ENCODE measurements at places on chromosomes 5 and 9. TPM values are rescaled to one million over a fixed set of nuclear protein-coding genes. Genes with fewer than 3 reads are reported as not detected.

The GABRA1 gene
- total RNA-seq = not detected

GRCh38 chr5:154523104-154523503, 45.1 kb upstream of the HAND1 start:
- DNase-seq = peak; percentile 51

GRCh38 chr5:160287378-160288051, 24.8 kb downstream of the CCNJL start:
- peak; percentile 61 for DNase-seq

DNA sequence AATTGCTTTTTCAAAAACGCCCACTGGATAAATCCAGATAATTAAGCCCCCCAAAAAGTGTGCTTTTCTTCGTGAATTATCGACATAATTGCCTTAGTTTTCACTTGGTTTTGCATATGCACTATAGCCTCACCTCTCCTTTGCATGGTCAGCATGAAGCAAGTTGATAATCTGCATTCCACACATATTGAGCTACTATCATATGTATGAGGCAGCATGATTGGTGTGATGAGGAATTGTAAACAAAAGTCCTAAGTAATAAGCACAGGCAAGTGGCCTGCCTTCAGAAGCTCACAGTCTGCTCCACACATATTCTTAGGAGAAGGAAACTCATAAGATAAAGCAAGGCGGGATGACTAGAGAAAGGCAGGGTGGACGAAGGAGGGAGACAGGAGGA, 33.8 kb downstream of the MED10 start:
- DNase-seq = no peak

DNA sequence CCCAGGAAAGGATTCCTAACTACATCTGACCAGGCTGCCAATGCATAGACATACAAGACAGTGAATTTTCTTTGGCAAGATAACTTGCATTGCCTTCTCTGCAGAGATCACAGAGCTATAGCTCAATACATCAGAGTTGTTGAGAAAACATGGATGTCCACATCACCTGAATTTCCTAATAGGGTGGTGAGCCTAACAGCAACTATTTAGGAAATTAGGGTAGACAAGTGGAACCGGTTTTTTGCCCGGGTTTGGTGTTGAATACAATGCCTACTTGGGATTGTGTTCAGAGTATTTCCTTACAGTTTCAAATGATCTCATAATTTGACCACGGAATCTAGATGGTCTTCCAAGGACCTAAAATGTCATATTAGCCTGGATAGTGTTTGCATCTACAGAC, 262.7 kb downstream of the KIF4B start:
- no peak for DNase-seq

The DEPDC1B gene
- total RNA-seq = 0.99 TPM

DNA sequence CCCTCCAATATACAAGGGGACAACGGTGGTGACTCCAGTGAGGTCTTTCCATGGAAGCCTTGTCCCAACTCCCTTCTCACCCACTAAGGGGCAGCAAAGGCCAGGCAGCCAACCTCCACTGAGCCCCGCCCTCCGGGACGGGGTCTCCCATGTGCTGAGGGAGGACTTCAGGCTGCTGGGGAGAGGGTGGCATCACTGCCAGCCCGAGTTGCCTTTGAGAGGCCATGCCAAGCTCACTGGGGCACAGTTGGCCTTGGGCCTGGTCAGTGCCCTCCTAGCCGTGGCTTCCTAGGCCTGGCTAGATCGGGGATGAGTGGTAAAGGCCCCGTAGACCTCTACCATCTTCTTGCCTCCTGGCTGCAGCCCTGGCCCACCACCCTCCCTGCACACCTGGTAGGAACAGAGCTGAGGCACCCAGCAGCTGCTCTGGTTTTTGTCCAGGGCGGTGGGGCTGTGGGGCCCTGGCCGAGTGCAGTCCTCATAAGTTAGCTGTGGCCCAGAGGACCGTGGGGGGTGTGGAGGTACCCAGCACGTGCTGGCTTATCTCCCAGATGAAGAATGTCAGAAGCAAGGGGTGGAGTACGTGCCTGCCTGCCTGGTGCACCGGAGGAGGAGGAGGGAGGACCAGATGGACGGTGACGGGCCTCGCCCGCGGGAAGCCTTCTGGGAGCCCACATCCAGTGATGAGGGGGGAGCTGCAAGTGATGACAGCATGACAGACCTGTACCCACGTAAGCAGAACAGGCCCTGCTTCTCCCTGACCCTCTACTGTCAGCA, 3.2 kb downstream of the SURF2 start:
- DNase-seq = peak; percentile 31

DNA sequence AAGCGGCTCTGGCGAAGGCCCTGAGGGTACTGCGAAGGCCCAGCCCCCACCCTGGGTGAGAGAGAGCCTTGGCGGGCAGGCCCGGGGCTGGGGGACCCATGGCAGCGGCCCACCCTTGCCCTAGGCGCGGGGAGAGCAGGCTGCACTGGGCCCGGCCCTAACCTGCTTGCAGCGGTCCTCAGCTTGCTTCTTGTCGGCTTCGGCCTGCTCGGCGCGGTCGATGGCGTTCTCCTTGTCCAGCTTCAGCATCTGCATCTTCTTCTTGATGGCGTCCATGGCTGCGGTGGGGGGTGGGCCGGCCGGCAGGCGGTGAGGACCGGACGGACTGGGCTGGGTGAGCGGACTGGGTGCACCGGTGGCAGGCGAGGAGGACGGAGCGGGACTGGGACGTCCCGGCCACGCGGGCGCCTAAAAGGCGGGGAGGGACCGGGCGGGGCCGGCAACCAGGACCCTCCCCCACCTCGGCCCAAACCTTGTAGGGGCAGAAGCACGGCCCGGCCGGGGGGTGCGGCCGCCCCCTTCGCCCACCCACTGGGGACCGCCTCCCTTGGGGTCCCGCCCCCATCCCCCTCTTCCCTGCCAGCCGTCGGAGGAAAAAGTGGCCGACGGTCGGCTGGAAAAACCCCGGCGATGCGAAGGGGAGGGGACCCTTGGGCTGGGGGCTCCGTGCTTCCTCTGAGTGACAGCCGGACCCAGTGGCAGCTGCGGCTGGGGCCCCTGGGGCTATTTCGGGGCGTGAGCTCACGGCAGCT, at the start of gene TPM2:
TPM2 (minus strand) TSS at position 384 of the 752 bp plus-strand sequence; CDS start at position 276, 108 bp downstream.
- no peak for DNase-seq

The KIF4B gene
- not detected for total RNA-seq

DNA sequence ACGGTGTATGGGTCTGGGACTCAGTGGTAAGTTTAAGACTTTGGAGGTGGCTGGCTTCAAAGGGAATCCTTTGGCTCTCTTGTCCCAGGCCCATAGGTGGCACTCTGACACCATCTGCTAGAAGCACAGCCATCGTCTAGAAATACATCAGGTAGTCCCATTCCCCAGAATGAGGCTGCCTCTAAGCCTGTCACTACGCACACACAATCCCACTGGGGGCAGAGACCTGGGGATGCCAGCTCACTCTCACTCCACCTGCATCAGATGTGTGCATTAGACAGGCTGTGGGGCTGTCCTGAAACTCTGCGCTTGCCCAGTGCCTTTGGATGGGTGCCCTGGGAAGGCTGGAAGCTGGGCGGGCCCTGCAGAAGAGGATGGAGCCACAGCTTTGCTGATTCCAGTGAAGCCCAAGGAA, 127.5 kb upstream of the PANK3 start:
- peak; percentile 41 for DNase-seq

The SPINK4 gene
- total RNA-seq = not detected

- DNase-seq = no peak
Measured at GRCh38 chr9:72827950-72828731, 124.7 kb downstream of the ALDH1A1 start.

DNA sequence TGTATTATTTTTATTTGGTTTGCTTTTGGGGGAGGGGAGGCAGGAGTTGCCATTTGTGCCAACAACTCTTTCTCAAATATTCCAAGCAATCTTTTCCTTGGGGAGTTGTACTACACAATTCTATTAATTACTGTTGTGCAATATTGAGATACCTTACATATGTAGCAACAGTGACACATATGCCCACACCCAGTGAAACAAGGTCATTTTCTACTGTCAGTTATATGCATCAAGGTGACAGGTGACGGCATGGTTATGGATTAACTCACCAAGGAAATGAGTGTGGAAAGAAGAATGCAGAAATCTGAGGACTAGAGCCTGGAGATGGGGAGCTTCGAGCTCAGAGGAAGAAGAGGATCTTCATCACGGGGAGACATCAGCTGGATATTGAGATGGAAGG, 17.9 kb upstream of the MSMP start:
- no peak for DNase-seq

The MINAR2 gene
- total RNA-seq = not detected

DNA sequence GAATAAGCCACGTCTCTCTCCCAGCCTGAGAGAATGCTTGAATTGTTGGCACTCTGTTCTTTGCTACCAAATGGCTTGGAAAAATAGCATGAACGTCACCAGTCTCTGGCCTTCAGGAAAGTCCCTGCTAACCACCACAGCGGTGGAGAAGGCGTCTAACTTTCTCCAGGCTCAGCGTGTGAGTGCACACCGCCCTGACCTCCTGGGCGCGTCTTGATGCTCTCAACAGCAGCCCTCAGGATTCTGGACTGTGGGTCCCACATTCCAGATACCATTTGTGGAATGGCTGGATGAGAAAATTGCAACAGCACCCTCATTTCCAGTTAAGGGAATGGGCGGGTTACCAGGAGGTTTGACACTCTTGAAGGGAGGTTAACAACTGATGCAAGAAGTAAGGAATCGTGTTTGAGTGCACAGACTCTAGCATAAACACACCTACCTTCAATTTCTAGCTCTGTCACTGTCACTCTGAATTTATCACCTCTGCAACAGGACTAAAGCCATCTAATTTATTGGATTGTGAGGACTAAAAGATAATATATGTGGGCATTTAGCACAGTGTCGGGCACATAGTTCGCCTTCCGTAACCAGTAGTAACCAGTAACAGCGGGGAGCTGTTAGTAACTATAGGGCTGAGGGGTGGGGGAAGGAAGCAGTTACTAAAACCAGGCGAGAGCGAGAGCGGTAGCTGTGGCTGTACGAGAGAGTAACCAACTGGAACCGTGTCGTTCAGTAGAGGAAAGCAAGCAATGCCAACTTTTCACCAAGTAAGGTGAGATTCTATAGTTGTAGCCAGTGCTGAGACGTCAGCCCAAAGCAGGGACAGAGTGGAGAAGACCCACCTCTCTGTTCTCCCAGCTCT, 807 bp upstream of the PLGRKT start:
- peak; percentile 55 for DNase-seq

DNA sequence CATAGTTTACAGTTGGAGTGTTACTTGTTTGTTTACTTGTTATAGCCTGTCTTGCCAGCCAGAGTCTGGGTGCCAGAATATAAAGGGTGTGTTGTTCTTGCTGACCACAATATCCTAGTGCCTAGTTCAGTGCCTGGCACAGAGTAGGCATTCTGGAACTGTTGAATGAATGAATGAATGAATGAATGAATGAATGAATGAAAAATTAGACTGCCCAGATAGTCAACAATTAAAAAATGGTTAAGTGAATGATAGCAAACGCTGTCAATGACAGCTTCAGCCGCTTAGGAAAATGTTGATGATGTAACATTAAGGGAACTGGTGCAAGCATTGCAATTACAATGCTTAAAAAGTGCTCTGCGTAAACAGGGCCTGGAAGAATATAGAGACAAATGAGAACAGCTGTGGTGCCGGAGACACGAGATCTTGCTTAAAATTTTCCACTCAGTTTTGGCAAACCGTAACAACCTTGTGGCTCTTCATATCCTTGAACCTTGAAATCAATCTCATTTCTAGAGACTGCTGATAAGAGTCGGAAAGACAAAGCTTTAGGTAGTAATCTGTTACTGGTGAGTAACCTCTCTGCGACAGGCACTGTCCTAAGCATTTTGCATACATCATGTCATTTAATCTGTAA, 4.7 kb upstream of the TTLL11 start:
- peak; percentile 60 for DNase-seq

The IFNA13 gene
- total RNA-seq = not detected

DNA sequence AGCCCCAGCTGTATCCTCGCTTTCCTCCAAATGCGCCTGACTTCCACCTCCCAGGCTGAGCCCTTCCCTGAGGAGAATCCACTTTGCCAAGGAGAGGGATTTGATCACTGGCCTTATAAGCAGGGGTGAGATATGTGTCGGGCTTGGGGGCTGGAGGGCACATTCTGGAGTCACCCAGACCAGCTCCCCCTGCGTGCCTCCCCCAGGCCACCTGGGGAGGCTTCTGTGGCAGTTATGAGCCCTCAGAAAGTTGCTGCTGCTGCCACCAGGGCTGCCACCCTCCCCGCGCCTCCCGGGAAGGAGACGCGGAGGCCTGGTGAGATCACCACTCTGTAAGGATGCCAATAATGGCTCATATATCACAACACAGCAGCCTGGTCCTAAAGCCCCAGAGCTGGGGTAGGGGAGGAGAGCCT, 211.5 kb downstream of the PAPPA start:
- peak; percentile 84 for DNase-seq

DNA sequence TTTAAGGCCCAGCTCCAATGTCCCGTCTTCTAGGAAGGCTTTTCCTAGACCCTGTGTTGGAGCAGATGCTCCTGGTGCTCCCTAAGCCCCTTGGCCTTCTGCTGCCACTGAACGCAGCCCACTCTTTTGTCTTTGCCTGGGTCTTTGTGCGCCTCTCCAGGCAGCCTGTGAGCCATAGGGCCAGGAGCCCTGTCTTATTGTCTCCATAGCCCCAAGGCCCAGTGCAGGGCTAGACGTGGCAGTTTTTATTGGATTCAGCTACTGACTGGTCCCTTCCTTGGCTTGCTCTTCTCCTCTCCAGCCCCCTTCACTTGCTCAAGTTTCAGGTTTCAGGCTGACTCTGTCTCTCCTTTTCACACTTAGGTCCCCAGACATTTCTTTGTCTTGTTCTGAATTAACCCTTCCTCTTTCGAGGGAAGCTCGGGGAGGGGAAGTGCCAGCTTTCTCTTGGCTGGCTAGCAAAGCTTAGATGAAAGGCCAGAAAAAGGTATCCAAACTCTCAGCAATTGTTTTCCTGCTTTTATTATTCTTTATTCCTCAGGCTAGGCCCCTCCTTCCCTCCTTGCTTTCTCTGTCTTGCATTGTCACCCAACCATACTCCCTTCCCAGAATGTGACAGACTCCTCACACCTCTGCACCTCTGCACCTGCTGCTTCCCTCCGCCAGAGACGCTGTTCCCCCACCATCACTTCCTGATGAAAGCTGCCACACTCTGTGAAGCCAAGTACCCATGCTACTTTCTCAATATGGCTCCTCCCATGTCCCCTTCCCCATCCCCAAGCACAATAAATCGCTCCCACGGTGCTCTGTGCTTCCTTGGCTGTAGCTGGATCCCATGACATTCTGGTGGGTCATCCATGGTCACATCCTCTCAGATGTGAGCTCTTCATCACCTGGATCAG, 101.6 kb upstream of the CPEB4 start:
- DNase-seq = no peak

DNA sequence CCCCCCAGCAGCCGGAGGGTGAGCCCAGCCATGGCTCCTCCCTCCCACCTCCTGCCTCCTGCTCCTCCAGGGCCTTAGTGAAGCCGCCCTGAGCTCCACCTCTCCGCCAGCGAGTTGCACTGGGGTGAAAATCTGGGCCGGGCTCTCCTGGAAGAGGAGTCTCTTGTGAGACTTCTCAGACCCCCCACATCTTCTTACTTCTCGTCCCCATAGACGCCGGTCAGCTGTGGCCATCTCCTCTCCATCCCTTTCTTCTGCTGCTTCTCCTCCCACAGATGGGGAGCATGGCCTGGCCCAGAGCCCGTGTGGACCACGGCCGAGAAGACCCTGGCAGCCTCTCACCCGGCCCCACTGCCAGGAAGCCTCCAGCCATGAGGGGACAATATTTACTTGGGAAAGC, 17.3 kb downstream of the OLFM1 start:
- no peak for DNase-seq

Measured in myocyte (in vitro differentiated cells).